ENCODE measurements at places on chromosomes 5 and 9.

GRCh38 chr5:79488058-79488457 is 25.9 kb downstream of the HOMER1 start:
- no peak for DNase-seq

- DNase-seq: no peak
Observed at GRCh38 chr9:136353088-136353487, 10.5 kb downstream of the DNLZ start.

GRCh38 chr9:73738741-73739530 is 587.3 kb downstream of the ANXA1 start:
- no peak for DNase-seq

DNA sequence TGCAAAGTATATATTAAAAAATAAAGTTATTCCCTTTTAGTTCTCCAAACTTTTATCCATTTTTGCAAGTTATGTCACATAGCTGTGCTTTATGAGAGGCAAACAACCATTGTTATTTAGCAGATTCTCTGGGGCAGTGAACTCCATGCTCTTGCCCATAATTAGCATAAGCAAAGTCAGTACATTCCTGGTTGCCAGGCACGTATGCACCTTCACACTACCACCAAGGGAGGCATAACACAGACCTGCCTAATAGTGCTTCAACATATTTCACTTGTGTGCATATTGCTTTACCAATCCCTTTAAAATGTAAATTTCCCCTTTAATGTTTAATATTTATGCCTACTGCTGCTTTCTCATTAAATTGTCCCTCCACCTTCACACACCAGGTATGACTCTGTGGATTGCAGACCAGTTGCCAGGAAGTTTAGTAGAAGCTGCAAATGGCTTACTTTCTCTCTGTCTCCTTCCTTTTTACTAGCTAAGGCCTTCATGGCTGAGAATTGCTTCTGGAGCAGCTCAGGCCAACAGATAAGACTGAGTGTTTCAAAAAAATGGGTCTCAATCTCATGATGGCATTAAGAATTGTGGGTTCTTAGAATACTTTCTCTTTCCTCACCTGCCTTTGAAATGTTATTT is 388.2 kb downstream of the PRR16 start:
- DNase-seq: no peak

- DNase-seq: no peak
Observed at GRCh38 chr5:124511791-124512190, 234.6 kb downstream of the ZNF608 start.

GRCh38 chr5:60297658-60298057 is 402.3 kb downstream of the DEPDC1B start:
- DNase-seq: no peak

GRCh38 chr9:124256517-124257069 is 1.2 kb upstream of the NEK6 start:
- DNase-seq: no peak

DNA sequence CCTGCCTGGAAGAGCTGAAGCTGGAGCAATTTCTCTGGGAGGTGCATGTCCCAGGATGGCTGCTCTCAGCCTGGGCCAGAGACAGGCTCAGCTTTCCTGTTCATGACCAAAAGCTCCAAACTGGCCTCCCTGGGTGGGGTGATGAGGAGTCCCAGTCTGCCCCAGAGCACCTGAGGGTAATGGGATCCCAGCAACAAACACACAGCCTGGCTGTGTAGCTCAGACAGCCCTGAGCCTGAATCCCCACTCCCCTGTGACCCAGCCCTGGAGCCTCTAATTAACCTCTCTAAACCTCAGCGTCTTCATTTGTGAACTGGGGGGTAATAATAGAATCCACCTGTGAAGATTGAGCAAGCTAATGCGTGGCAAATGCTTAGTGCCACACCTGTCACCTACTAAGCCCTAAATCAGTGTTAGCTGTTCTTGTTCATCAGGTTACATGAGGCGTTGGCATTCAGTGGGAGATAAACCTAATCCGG is 67.5 kb downstream of the HSPA4 start:
- no peak for DNase-seq

DNA sequence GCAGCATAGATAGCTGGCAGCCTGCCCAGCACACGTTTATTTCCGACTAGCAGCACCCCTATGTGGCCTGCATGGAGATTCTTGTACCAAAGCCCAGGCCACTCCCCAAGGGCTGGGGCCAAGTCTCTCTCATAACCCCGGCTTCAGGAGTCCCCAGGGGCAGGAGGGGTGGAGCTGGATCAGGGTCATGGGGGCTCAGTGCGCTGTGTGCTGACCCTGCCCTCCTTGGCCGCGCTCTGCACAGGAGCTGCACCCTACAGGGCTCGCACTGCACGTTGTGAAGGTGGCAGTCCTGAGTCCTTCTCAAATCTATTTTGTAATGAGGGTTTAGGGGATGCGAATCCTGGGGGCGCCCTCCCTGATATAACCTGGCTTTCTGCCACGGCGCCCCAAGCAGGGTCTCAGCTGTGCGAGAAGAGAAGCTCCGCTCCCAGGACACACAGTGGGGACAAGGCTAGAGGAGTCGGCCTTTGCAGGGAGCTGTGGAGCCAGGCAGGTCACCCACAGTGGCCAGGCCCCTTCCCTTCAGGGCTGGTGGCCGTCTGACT is 28.6 kb downstream of the NKD2 start:
- no peak for DNase-seq

DNA sequence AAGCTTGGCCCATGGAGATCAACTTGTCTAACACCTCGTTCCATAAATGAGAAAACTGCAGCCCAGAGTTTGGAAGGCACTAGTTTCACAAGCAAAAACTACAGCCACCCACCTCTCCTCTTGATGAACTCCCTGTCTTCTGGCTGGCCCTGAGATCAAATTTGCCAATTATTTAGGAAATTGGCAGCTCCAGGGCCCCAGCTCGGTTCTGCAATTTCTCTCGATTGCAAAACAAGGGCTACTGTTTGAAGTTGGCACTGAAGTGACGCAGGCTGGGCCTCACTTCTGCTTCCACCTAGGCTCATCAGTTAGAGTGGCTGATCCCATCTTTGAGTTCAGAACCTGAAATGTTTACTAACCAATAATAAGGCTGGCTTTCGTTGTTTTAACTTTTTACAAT is 3.7 kb upstream of the GPX3 start:
- DNase-seq: no peak

- no peak for DNase-seq
Observed at GRCh38 chr5:77844623-77845323, 68.6 kb upstream of the TBCA start.
